ENCODE measurements at places on chromosomes 3 and 15.

GRCh38 chr3:58041182-58041825 lies 33.1 kb downstream of the FLNB start:
- no peak for DNase-seq

GRCh38 chr15:85116066-85116465 lies 134.4 kb downstream of the PDE8A start:
- DNase-seq = no peak

DNA sequence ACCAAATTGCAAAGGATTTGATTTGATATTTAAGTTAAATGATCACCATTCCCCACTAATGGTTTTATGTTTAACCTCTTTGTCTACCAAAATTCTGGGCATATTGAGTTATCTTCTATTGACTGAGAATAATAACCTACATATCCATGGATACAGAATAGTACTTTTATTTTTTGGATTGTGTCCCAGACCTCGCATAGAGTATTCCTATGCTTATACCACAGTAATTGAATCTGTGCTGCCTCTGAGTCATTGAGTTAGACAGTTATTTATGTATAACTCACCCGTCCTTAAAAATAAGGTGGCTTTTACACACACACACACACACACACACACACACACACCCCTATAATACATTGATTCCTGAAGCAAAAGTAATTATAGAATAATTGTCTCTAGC lies 690.1 kb upstream of the BCHE start:
- no peak for DNase-seq

- no peak for DNase-seq
These were observed 770.0 kb downstream of the GRM7 start for GRCh38 chr3:7630925-7631324.

DNA sequence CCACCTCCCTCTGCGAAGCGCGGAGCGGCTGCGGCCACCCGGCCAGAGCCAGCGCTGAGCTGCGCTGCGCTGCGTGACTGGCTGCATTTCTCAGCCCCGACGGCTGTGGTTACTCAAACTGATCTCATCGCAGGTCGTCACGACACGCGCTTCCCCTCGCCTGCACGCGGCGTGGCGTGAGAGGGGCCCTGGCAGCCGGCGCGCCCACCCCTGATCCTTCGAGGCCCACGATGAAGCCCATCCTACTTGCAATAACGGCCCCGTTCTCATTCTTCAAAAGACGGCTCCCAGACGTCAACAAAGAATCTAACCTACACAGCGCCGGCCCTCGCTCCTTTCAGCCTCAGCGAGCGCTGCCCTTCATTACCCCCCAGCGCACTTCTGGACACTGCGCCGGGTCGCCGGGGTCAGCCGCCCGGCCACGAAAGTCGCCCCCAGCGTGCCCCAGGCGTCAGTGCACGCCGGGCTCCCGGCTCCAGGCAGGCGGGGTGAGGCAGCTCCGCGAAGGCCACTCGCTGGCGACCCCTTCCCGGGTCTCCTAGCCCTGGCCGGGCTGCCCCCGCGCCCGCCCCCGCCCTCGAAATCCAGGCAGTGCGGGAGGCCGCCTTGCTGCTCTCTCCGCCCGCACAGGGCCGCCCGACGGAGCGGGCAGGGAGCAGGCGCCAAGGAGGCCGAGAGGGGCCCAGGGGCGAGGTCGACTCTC lies 9.9 kb upstream of the LEKR1 start:
- peak; percentile 39 for DNase-seq

- DNase-seq = no peak
These were observed 18.6 kb downstream of the DCP1A start for GRCh38 chr3:53328746-53329145.
